ENCODE measurements at places on chromosomes 6 and 20.

DNA sequence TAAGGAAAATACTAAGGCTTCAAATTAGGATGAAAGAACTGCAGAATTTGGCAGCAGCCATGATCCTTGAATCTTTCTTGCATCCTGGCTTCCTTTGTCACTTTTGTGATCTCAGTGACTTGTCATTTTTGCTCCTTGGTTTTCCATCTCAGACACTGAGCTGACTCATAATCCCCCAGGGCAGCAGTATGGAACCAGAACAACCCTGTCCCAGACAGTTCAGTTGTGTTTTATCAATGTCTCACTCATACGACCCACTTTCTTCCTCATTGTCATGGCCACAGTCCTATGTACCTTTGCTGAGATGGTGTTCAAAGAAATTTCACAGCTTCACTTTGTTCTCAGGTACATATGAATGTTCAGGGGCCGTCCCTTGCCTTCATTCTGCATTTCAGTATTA, 488.5 kb upstream of the BTBD3 start:
- H3K36me3 ChIP-seq = peaks cover 3% of the 10 kb centered on the region
- no peak for DNase-seq
- H3K4me3 ChIP-seq = peak overlapping the region; percentile 11
- peaks cover 57% of the 10 kb centered on the region for H3K4me1 ChIP-seq

DNA sequence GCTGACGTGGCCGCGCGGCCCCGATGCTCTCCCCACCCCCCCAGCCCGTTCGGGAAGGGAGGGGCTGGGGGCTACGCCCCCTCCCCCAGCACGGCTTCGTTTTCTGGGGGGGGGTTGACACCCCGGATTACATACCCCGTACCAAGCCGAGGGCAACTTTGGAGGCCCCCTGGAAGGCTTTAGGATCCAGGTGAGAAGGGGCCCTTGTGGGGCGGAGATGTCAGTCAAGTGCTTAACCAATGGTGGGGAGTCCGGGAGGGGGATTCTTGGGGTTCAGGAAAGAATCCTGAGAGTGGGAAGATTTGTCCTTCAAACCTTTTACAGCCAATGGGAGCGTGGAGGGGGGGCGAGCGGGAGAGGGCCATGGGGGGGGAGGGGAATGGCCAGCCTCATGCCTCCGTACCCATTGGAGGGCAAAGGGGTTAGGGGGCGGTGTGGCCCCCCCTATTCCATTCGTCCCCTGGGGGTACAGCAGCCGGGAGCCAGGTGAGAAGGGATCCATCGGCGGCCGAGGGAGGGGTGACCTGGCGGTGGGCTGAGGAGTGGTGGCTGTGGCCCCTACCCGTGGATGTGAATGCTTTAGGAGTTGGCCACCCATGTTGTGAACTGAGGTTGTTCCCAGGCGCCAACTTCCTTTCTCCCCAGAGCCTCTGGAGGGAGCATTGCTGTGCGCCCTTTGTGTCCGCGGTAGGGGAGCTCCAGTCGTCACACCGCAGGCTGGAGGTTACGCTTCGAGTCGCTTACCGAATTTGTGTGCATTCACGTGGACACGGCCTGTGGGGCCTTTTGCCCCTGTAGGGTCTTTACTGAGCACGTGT, 682 bp downstream of the BRD2 start:
- peaks cover 25% of the 10 kb centered on the region for H3K4me1 ChIP-seq
- peak; percentile 63 for DNase-seq
- H3K27ac ChIP-seq = peak overlapping the region; percentile 100
- H3K4me3 ChIP-seq = peak overlapping the region; percentile 99
- H3K27me3 ChIP-seq = peaks cover 39% of the 10 kb centered on the region

DNA sequence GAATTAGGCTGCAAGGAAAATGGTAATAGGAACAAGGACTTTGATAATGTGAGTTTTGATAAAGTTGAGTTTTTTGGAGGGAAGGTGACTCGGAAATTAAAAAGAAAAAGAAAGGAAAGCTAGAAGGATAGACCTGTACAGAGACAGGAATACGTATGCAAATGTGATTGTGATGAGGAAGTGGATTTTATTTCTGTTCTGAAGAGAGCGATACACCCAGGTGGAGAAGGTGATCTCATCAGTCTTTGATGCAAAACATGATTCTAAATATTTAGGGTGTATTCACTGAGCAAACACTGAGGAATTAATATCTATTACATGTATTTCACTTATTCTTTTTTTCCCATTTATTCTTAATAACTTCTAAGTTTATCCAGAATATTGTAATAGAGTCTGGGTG, 9.2 kb upstream of the PLEKHG1 start:
- peaks cover 5% of the 10 kb centered on the region for H3K4me1 ChIP-seq
- DNase-seq = no peak
- no peaks in the 10 kb centered on the region for H3K36me3 ChIP-seq
- peaks cover 3% of the 10 kb centered on the region for H3K27me3 ChIP-seq
- H3K27ac ChIP-seq = no peak overlapping the region

DNA sequence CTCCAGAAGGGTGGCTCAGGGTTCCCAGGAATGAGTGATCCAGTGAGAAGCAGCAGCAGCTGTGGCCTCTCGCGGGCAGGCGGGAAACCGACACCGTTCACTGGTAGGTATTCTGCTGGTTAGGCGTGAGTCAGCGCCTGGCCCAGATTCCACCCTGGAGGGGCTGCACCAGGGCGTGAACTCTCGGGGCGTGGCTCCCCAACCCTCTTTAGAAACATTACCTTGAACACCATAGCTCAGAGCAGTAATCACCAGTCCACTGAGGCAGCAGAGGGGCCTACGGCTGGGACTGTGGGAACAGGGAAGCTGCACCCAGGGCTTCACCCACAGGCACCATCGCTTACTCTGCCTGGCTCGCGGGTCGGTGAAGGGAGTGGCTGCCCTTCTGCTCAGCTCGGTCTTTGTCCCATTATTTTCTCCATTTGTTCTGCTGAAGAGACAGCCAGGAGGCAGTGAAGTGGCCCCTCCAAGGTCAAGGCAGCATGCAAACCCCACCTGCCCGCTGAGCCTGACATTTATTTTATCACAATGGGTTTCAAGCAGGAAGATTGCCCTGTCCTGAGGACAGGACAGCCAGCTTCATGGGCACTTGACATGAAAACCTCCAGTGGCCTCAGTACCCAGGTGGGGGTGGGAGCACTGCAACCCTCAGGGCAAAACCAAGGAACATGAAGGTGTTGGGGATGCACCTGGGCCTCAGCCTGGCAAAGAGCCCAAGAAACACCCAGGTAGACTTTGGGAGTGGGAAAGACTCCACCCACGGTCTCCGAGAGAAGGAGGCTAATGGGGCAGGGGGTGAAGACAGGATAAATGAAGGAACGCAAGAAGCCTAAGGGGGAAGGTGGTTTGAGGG, 51.0 kb upstream of the CD93 start:
- H3K4me1 ChIP-seq = no peaks in the 10 kb centered on the region
- H3K4me3 ChIP-seq = no peak overlapping the region
- no peak for DNase-seq
- H3K27me3 ChIP-seq = no peaks in the 10 kb centered on the region
- no peak overlapping the region for H3K27ac ChIP-seq
- no peaks in the 10 kb centered on the region for H3K36me3 ChIP-seq

DNA sequence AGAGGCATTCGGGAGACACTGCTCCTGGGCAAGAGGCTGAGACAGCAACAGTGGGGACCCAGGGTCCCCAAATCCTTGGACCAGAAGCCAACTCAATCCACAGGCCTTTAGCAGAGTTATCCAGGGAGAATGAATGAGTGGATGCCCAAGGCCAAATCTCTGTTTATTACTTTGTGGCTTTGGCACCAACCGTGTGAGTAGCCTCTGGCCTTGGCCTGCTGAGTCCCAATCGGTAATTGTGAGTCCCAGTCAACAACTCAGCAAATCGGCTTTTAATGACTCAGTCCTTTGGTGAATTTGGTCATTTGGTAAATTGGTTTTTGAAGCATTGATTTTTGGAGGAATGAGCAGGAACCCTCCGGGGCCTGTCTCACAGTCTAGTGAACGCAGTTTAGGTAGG, 29.1 kb upstream of the ECI2 start:
- H3K27ac ChIP-seq = peak overlapping the region; percentile 58
- no peak overlapping the region for H3K4me3 ChIP-seq
- H3K27me3 ChIP-seq = no peaks in the 10 kb centered on the region
- H3K36me3 ChIP-seq = peaks cover 3% of the 10 kb centered on the region
- DNase-seq = no peak

GRCh38 chr6:111478064-111478476, 4.9 kb downstream of the REV3L start:
- no peaks in the 10 kb centered on the region for H3K36me3 ChIP-seq
- H3K27me3 ChIP-seq = no peaks in the 10 kb centered on the region
- no peak for DNase-seq

- H3K27me3 ChIP-seq = no peaks in the 10 kb centered on the region
- peaks cover 3% of the 10 kb centered on the region for H3K36me3 ChIP-seq
- no peak for DNase-seq
- H3K4me3 ChIP-seq = no peak overlapping the region
- H3K4me1 ChIP-seq = peaks cover 67% of the 10 kb centered on the region
Observed at GRCh38 chr6:15257357-15258132, 11.7 kb downstream of the JARID2 start.

- no peaks in the 10 kb centered on the region for H3K36me3 ChIP-seq
- no peaks in the 10 kb centered on the region for H3K4me1 ChIP-seq
- no peak for DNase-seq
- H3K27ac ChIP-seq = no peak overlapping the region
- H3K4me3 ChIP-seq = no peak overlapping the region
Observed at GRCh38 chr6:1491591-1492319, 102.4 kb downstream of the FOXF2 start.

DNA sequence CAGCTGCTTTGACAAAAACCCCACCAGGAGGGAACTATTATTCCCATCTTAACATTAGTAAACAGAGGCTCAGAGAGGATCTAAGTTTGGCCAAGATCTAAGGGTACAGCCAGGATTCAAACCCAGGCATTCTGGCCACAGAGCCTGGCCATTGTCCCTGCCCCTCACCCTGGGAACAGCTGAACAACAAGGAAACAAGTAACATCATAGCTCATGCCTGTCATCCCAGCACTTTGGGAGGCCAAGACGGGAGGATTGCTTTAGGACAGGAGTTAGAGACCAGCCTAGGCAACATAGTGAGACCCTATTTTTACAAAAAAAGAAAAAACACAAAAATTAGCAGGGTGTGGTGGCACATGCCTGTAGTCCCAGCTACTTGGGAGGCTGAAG, 27.5 kb downstream of the TOX2 start:
- H3K27me3 ChIP-seq = no peaks in the 10 kb centered on the region
- H3K4me1 ChIP-seq = no peaks in the 10 kb centered on the region
- H3K27ac ChIP-seq = no peak overlapping the region
- no peaks in the 10 kb centered on the region for H3K36me3 ChIP-seq
- DNase-seq = no peak

- DNase-seq = no peak
- H3K4me3 ChIP-seq = no peak overlapping the region
- H3K27me3 ChIP-seq = no peaks in the 10 kb centered on the region
- H3K36me3 ChIP-seq = peaks cover 5% of the 10 kb centered on the region
Observed at GRCh38 chr6:51139950-51140385, 321.3 kb downstream of the TFAP2B start.

DNA sequence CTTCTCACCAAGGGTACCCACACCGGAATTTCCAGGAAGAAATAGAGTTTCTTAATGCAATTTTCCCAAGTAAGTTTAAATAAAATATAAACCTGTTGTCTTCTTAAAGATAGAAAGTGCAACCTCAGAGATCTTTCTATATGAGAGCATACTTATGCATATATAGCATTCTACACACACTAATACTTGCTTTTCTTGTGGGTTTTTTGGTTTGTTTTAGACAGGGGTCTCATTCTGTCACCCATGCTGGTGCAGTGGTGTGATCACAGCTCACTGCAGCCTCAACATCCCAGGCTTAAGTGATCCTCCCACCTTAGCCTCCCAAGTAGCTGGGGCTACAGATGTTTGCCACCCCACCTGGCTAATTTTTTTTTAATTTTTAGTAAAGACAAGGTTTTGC, 15.7 kb downstream of the AMD1 start:
- no peak for DNase-seq
- no peak overlapping the region for H3K27ac ChIP-seq
- H3K4me3 ChIP-seq = no peak overlapping the region
- H3K36me3 ChIP-seq = peaks cover 19% of the 10 kb centered on the region
- no peaks in the 10 kb centered on the region for H3K4me1 ChIP-seq

- no peak overlapping the region for H3K4me3 ChIP-seq
- H3K27me3 ChIP-seq = no peaks in the 10 kb centered on the region
- H3K27ac ChIP-seq = no peak overlapping the region
- peaks cover 11% of the 10 kb centered on the region for H3K4me1 ChIP-seq
Observed at GRCh38 chr6:40946738-40947301, 92.2 kb downstream of the UNC5CL start.

GRCh38 chr6:104306211-104306610, 553.5 kb downstream of the HACE1 start:
- H3K27me3 ChIP-seq = peaks cover 5% of the 10 kb centered on the region
- H3K27ac ChIP-seq = no peak overlapping the region
- no peaks in the 10 kb centered on the region for H3K36me3 ChIP-seq
- DNase-seq = no peak
- no peak overlapping the region for H3K4me3 ChIP-seq
- peaks cover 5% of the 10 kb centered on the region for H3K4me1 ChIP-seq

- H3K27ac ChIP-seq = no peak overlapping the region
- peaks cover 33% of the 10 kb centered on the region for H3K36me3 ChIP-seq
- peak overlapping the region; percentile 35 for H3K4me3 ChIP-seq
- DNase-seq = no peak
- H3K4me1 ChIP-seq = peaks cover 25% of the 10 kb centered on the region
Observed at GRCh38 chr6:159758031-159759001, 3.5 kb upstream of the ACAT2 start.

- no peaks in the 10 kb centered on the region for H3K36me3 ChIP-seq
- H3K4me1 ChIP-seq = peaks cover 16% of the 10 kb centered on the region
- no peak for DNase-seq
- H3K27me3 ChIP-seq = no peaks in the 10 kb centered on the region
- no peak overlapping the region for H3K27ac ChIP-seq
Observed at GRCh38 chr6:16345449-16346330, 107.3 kb downstream of the GMPR start.

GRCh38 chr6:77987035-77987384, 334.2 kb downstream of the MEI4 start:
- H3K27me3 ChIP-seq = no peaks in the 10 kb centered on the region
- no peaks in the 10 kb centered on the region for H3K4me1 ChIP-seq
- no peak overlapping the region for H3K27ac ChIP-seq

GRCh38 chr6:139591075-139591865, 216.8 kb upstream of the CITED2 start:
- no peak for DNase-seq
- no peaks in the 10 kb centered on the region for H3K27me3 ChIP-seq

- no peaks in the 10 kb centered on the region for H3K36me3 ChIP-seq
- H3K27me3 ChIP-seq = no peaks in the 10 kb centered on the region
- no peak for DNase-seq
Observed at GRCh38 chr6:80094017-80094416, 12.5 kb upstream of the BCKDHB start.

All from neural crest cell (in vitro differentiated cells).